ENCODE measurements at places on chromosomes 16 and 17. TPM values are rescaled to one million over a fixed set of nuclear protein-coding genes. Genes with fewer than 3 reads are reported as not detected.

Gene TMC5
- 0.53 TPM for total RNA-seq

DNA sequence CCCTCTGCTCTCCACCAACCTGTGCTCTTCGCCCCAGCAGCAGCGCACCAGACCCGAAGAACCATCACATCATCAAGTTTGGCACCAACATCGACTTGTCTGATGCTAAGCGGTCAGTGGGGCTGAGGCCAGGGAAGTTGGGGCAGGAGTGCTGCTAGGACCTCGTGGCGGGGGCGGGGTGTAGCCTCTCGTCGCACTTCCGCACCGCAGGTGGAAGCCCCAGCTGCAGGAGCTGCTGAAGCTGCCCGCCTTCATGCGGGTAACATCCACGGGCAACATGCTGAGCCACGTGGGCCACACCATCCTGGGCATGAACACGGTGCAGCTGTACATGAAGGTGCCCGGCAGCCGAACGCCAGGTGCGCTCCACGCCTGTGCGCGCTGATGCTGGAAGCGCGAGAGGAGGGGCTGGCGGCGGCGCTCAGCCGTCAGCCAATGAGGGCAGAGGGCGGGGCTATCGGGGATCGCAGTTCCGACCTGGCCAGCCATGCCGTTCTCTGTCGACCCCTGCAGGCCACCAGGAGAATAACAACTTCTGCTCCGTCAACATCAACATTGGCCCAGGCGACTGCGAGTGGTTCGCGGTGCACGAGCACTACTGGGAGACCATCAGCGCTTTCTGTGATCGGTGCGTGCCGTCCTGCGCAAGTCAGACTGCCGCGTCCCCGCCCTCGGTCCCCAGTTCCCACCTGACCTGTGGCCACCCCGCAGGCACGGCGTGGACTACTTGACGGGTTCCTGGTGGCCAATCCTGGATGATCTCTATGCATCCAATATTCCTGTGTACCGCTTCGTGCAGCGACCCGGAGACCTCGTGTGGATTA is 3.2 kb upstream of the TMEM88 start:
- DNase-seq, result peak; percentile 95

DNA sequence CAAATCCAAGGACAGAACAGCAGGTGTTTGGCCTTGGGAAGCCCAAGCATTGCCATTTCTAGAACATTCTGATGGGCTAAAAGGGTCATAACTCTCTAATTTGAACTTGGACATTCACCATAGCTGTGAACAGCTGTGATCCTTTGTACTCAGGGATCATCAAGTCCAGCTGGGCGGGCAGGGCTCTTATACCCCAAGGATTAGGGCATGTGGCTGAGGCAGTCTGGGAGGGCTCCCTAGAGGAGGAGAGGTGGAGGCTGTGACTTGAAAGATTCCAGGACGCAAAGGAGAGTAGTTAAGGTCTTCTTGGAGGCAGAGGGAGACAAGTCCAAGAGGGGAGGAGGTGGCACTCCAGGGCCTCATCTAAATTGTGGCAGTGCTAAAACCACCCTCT is 233.1 kb upstream of the GSE1 start:
- no peak for DNase-seq

GRCh38 chr16:55482056-55482455 is 3.1 kb downstream of the MMP2 start:
- DNase-seq, result no peak

GRCh38 chr17:44840936-44841335 is 6.7 kb upstream of the HIGD1B start:
- no peak for DNase-seq

DNA sequence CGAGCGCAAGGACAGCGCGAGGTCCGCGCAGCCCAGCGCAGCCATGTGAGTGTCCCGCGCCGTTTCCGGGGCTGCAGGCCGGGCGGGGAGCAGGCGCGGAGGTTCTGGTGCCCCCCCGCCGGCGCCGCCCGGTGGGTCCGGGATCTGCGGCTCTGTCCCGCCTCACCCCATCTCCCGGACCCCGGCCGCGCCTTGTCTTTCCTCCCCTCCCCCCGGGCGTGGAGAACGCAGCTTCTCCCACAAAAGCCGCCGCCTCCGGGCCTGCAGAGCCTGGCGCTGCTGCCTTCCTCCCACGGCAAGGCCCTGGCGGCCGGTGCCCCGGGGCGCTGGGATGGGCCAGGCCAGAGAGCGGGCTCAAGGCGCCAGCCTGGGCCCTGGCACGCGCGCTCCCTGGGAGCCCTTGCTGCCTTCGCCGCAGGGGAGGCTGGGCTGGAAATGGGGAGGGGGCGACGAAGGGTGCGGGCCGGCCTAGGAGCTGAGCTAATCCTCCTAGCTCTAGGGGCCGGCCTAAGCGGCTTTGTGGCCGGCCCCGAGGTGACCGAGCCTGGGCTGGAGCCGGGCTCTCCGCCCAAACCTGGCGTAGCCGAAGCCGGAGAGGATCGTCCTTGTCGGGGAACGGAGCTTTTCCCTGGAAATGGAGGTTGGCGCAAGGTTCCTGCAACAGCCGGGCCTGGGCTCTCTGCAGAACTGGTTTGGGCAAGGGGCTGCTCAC is 397 bp downstream of the RIPOR1 start:
- DNase-seq, result peak; percentile 38

DNA sequence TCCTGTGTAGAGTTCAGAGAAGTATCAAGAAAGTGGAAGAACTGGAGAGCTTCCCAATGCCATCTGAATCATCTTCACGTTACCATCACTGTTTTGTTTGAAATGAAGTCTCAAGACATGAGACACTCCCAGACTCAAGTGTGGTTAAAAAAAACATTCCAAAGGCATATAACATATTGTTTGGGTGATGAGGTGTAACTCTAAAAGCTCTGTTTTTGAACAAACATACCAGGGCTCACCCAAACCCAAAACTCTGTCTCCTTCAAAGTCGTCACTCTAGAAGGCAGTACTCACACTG is 6.3 kb upstream of the ZCCHC14 start:
- no peak for DNase-seq

DNA sequence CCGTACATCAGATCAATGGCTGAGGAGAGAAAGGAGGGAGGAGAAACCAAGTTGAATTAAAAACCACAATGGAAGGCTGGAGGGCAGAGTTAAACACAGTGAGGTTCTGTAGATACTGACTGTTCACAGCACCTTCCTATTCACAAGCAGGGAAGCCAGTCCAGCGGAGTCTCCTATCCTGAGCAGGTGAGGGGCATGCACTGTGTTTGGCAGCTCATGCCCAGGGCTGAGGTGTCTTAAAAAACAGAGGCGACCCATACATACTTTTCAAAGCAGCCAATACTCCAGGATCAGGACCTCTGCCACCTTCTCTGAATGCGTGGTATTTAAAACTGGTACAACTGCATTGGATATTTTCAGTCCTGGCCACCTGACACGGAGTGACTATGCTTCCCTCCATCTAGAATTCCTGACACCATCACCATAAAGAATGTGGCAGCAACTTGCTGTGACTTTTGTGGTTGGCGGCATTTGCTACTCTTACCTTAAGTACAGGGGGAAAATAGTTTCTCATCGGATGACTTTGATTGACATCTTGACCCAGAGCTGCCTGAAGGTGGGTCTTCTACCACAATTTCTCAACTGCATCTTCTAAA is 21.5 kb downstream of the USP22 start:
- no peak for DNase-seq

DNA sequence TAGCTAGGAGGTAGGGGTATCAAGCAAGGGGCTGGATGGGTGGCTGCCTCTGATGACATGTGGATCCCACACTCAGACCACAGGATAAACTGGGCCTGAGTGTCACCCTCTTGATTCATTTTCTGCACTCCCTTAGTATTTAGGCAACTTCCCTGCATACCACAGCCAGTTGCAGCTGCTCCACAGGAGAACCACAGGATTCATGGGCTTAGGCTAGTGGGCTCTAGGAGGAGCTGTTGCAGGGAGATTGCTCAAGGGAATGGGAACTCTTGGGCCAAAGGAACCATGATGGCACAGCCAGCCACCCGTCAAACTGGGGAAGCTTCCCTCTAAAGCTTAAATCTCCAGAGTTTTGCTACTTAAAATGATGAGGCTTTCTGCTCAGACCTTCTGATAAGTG is 269.7 kb upstream of the ASIC2 start:
- DNase-seq, result no peak

GRCh38 chr17:41697122-41697962 is 8.7 kb downstream of the EIF1 start:
- no peak for DNase-seq

GRCh38 chr17:68381076-68381900 is 76.0 kb downstream of the WIPI1 start:
- DNase-seq, result no peak

- no peak for DNase-seq
Measured at GRCh38 chr17:62712171-62712581, 84.7 kb downstream of the MRC2 start.

GRCh38 chr16:50267651-50268050 is 1.3 kb downstream of the ADCY7 start:
- peak; percentile 41 for DNase-seq

DNA sequence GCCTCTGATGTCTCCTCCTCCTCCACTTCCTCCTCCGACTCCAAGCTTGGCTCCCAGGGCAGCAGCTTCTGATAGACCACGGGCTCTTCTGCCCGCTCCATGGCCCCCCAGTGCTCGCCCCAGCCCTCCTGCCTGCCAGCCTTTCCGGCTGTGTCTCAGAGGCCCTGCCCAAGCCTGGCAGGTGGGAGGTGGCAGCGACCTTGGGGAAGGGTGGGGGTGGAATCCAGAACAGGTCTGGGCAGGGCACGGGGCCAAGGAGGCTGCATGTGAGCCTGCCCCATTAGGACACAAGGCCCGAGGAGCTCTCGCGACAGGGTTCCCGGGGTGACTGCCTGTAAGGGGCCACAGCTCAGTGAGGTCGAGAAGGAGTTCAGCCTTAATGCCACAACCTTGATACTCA is at the start of gene GGT6:
TSS of gene GGT6 (minus strand) at position 157 of the 400 bp plus-strand sequence. CDS start at position 101, 56 bp downstream.
- DNase-seq, result no peak

DNA sequence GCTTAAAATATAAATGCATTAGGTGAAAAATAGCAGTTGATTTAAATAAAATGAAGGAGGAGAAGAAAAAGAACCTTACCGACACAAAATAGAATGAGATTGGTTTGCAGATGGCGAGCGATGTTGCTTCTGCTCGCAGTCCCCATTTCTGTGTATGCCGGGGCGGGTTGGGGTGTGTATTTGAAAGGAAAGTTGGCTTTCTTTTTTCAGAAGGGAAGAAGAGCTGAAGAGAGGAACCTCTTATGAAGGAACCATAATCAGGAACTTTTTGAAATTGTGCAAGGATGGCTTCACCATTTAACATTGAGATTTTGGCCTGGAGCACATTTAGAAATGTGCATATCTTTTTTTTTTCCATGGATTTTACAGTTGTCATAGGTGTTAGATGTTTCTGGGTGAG is at the start of gene IGSF6:
TSS of gene IGSF6 (minus strand) at position 156 of the 400 bp plus-strand sequence. CDS start at position 146, 10 bp downstream.
- DNase-seq, result no peak
